Activated naive CD4-positive, alpha-beta T cell (primary cell): ENCODE measurements at places on chromosomes 7 and 10.

DNA sequence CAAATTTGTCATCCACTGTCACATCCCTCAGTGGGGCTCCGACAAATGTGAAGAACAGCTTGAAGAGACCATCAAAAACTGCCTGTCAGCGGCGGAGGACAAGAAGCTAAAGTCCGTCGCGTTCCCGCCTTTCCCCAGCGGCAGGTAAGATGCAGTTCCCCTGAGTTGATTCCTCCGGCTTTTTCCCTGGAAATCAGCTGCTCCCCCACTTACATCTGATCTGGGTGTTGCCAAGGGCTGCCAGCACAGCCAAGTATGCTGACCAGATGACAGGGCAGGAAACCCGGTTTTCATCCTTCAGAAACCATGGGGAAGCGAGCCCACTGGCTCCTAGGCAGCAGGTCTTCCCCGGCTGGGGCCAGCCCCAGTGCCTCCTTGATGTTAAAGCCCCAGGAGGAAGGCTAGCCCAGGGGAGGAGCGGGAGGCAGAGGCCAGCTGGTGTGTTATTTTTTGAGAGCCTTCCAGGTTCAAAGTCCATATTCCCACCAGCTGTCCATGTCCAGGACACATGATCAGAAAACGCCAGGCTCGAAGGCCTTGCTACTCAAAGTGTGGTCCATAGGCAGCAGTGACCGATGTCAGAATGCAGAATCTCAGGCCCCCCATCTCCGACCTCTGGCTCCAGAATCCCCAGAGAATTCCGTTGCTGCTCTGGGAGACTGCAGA, 23.4 kb downstream of the AIFM2 start:
- no peak for DNase-seq

DNA sequence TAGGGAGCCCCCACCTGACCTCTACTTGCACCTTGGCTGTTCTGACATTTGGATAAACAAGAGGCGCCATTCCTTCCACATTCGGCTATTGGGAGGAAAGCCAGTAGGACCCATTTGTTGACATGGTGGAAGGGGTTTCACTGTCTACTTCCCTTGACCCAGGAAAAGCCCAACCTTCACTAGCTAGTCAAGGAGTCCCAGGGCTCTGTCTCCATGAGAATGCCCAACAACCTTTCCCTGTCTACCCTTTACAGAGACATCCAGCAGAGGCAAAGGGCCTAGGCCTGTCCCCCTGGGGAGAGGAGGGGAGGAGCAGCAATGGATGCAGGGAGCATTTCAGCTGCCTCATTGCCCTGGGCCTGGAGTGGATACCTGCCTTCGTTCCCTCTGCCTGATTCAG, 136.1 kb downstream of the NEURL1 start:
- DNase-seq = no peak

DNA sequence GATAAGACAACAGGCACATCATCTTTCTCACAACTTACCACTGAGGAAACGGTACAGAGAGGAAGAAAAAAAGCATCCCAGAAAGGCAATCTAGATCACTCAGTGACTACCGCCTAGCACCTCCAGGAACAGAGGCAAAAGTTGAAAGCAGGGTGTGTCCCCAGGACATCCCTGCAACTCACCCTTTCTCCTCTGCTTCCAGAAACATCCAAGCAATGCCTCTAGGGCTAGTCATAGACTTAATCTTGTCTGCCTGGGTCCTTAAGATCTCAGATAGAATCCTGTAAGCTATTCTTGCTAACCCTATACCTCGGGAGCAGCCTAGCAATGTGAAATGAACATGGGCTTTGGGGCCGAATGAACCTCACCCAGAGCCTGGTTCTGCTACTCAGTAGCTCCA, 18.8 kb upstream of the PDCD4 start:
- no peak for DNase-seq

GRCh38 chr7:158351481-158351880, 236.1 kb downstream of the PTPRN2 start:
- DNase-seq = no peak

DNA sequence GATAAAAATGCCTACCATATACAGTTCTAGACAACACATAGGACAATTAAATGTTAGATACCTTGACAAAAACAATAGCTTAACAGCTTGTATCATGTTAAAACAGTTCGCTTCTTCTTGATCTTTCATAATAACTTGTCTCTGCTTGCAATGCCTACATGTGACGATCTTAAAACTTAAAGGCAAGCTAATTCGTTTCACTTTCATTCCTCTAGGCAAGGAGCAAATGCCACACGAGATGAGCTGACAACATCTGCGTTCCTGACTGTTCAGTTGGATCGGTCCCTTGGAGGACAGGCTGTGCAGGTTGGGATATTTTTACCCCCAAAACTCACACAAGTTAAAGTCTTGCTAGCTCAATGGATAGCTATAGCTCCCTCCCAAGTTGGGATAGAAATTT, 51.6 kb upstream of the ARL4A start:
- no peak for DNase-seq

DNA sequence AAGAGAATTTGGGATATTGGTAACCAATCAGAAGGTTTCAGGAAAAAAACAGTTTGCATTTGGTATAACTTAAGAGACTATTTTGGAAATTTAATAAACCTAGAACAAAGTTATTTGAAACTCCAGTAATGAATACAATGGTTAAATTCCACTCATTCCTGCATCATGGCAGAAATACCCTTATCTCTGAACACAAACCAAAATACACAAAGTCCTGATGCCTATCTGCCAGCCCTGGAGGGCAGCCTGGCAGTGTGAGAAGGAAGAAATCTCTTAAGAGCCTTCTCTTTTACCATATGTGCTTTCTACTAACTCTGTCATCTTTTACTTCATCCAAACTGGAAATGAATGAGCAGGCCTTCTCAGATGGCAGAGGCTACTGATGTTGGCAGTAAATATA, 147.1 kb upstream of the LYZL1 start:
- no peak for DNase-seq

DNA sequence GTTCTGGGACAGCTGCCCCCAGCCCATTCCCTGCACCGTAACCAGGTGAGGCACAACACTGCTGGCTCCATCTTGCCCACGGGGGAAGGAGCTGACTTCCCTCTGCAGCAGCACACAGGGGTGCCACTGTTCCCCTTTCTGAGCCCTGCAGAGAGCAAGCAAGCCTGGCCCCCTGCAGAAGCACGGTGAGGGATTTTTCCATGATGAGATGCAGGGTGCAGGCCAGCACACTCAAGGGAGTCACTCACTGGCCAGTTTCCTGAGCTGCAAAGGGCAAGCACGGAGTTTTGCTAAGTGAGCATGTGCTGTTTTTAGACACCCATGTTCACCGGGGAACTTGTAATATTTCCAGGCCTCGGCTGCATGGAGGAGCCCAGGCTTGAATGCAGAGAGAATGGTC, 176.6 kb downstream of the PIP4K2A start:
- DNase-seq = no peak

GRCh38 chr10:22570733-22571430, 143.5 kb downstream of the PIP4K2A start:
- no peak for DNase-seq

- no peak for DNase-seq
Measured at GRCh38 chr7:8035647-8036518, 67.3 kb downstream of the GLCCI1 start.

DNA sequence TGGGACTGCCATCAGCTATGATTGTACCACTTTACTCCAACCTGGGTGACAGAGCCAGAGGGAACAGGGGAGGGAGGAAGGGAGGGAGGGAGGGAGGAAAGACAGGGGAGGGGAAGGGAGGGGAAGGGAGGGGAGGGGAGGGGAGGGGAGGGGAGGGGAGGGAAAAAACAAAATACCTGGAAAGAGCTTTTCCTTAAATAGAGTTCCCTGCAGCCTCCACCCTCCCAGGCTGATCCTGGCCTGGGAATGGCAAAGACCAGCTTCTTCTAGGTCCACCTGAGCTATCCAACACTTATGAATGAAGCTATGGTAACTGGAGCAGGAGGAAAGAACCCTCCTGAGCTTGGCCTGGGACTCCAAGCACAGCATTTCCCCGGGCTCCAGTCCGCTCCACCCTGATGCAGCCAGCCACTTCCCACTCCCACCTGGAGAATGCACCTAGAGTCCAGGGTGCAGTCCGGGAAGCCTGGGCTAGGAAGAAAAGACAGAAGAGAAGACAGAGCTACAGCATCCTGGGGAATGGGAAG, 66.1 kb downstream of the GRID1 start:
- no peak for DNase-seq

DNA sequence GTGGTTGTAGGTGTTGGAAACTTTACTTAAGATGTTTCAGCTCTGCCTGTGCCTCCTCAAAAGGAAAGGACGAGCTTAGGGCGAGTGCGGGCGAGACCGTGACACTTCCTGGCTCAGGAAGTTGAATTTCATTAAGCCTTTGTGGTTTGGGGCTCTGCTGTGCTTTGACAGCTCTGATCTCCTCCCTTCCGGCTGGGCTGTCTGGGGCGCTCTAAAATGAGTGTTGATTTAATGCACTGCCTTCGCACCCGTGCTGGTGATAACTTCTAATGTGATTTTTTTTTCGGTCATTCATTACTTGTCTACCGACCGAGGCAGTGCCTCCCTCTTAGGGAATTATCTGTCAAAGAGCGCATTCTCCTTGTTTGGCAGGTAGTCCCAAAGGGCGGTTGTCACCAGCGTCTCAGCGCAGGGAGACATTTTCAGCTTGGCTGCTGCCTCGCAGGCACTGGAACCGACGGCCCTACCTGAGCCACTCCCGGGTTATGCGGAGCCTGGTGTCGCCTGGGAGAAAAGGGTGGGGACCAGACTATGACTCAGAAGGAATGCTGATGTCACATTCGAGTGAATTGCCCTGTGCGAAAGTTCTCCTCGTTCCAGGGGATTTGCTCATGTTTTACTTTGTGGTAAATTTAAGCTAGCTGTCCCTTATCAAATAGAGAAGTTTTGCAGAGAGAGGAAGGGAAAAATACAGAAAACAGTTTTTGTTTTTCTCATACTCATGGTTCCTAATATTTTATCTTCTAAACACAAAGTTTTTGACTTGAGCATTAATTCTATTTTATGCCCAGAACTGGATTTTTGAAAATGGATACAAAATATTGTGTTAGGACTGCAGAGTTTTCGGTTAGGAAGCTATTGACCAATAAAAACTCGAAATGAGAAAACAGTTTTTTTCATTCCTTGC, 920 bp downstream of the TES start:
- peak; percentile 39 for DNase-seq

DNA sequence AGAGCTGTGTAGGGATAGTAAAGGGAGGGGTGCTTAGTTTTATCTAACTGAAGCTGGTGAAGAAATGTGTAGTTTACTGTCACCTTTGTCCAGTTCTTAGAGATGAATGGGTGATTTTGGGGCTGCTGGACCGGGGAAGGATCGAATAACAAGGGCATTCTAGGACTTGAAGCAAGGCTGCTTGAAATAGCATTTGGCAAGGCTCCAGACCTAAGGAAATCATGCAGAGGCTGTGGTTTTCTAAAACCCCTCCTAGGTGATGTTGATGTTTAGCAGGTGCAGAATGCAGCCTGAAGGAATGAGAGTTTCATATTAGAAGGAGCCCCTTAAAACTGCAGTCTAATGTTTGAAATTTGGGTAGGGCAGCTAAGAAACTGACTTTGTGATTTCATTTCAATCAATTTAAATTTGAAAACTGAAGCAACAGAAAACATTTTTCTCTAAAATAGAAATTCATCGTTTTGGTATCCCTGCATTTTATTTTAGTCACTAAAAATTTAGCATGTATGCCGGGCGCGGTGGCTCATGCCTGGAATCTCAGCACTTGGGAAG, 68.5 kb downstream of the TET1 start:
- no peak for DNase-seq

- no peak for DNase-seq
Measured at GRCh38 chr7:69799048-69799697, 200.9 kb downstream of the AUTS2 start.

GRCh38 chr10:126243971-126244370, 144.3 kb downstream of the ADAM12 start:
- no peak for DNase-seq

DNA sequence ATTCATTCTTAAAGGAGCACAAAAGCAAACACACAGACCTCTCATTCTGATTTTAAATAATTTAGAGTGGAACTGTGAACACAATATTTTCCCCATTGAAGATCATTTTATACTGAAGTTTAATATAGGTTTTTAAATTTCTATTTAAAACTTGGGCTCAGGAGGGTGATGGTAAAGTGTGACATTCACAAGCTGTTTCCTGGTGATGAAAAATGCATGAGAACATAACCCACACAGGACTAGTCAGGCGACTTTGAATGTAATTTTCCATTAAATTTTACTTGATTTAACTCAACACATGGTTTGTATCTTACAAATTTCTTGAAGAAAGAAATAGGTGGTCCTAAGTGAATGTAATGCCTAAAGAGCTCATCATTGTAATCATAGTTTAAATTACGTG, 143.6 kb downstream of the CDK14 start:
- DNase-seq = no peak

DNA sequence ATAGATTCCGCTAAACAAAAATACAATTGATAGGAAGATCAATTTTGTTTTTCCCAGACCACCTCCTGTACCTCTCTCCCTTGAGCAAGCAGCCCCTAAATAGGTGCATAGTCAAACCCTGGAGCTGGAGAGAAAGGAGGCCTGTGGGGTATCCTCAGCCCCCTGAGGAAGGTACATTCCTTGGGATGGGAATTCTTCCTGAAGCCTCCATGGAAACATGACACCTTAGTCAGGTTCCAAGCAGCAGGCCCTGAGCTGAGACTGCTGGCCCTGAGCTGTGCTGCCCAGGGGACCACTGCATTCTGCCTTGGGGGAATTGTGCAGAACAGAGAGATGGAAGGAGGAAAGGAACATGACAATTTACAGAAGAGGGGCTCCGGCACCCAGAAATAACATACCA, 7.4 kb downstream of the HNRNPF start:
- no peak for DNase-seq

GRCh38 chr7:112452102-112452888, 2.0 kb downstream of the IFRD1 start:
- DNase-seq = no peak

DNA sequence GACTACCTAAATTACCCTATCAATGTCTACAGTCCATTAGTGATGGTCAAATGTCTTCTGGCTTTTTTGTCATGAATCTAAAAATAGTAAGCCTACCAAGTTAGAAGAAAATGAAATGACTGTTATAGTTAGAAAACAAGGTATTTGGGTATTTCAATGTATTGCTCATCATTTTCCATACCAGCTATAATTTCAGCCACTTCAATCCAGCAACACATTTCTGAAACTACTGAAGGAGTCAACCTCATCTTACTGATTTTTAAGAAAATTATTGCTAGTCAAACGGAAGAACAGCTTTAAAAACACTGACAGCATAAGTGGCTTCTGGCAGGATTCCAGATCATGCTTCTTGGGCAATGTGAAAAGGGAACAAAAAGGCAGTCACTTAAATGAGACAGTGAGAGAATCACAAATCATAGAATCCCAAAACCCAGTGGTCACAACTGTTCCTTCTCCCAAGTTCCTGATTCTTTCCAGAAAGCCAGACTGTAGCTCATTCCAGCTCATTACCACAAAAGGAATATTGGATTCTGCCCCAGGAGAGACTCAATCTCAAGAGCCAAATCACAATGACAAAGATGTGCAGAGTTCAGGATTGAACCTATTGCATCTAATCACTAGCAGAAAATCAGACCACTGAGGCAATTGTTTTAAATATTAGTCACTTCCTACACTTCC, 61.2 kb upstream of the LRRN3 start:
- DNase-seq = no peak
